ENCODE measurements at places on chromosomes 12 and 14.

DNA sequence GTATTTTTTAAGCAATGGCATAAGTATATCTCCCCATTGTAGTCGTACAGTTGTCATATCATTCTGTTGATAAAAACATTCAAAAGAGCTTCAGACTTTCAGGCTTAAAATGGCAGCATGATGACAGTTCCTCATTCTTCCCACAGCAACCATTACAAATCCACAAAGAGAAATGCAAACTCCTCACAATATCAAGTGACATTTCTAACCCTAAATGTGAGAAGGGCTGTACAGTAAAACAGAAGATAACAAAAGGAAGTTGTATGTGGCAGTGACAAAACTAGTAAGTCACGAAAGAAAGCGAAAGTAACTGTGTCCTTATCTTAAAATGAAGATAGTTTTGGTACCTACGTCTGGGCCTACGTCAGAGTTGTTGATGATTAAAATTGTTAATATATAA is 46.7 kb downstream of the GXYLT1 start:
- DNase-seq, result no peak

GRCh38 chr14:23494223-23494622 is 24.7 kb downstream of the NGDN start:
- no peak for DNase-seq

DNA sequence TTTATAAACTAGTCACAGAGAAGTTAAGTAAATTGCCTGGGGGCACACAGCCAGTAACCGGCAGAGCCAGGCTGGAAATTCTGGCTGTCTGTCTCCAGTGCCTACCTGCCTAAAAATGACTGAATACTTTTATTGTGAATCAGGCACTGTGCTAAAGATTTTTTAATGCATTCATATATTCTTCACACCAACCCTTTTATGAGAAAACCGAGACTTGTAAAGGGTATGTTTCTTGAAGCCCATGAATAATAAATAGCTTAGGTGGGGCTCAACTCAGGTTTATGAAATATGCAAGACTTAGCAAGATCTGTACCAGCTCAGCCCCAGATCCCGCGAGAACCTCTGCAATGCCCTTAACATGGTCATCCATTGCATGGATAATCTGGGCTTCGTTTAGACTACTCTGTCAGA is 60.8 kb downstream of the TMCC3 start:
- no peak for DNase-seq

DNA sequence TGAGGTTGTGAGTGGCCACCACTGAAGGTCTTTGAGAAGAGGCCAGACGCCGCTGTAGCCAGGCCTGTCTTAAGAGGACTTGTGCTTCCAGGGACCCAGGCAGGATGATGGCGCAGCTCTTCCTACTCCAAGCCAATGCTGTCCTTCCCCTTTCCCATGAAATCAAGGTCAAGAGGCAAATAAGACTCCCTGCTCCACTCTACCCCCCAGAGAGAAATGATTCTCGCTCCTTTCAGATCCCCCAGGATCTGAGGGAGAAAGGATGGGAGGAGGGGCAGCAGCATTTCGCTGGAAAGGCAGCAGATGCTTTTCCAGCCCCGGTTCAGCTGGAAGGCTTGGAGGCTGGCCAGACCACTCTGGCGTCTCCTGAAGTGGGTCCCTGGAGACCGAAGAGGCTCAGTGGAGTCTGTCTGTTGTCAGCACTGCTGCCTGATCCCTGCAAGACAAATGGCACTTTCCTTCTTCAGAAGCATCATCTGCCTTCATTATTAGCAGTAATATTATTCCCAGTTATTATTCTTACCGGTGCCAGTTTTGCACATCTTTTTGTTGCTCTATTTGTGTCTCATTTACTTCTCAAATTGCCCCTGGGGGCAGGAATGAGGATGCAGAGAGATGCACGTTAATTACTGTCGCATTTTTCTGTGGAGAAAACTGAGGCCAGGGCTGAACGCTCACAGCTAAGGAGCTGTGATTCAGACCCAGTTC is 51.4 kb downstream of the C14orf132 start:
- DNase-seq, result peak; percentile 3

GRCh38 chr14:46734286-46734685 is 82.7 kb upstream of the RPL10L start:
- DNase-seq, result no peak

GRCh38 chr14:61911574-61911973 is 149.4 kb downstream of the SNAPC1 start:
- DNase-seq, result no peak

DNA sequence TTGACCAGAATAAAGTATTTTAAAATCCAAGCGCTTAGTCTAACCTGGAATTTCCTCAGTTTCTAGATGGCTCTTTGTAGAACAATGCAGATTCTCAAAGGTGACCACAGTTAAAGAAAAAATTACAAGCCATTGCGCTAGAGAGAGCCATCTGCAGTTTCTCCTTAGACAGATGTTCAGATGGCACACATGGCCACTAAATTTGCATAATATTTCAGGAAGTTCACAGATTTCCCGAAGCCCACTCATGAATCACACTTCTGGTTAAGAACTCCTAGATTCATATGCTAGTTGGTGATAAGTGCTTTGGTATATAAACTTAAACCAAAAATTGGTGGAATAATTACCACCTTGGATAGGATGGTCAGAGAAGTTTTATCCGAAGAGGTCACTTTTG is 749 bp downstream of the AKAP3 start:
- no peak for DNase-seq

- no peak for DNase-seq
Measured at GRCh38 chr12:52867642-52868041, 18.8 kb upstream of the KRT78 start.

- DNase-seq, result no peak
Measured at GRCh38 chr14:61484031-61484430, 162.7 kb downstream of the PRKCH start.

DNA sequence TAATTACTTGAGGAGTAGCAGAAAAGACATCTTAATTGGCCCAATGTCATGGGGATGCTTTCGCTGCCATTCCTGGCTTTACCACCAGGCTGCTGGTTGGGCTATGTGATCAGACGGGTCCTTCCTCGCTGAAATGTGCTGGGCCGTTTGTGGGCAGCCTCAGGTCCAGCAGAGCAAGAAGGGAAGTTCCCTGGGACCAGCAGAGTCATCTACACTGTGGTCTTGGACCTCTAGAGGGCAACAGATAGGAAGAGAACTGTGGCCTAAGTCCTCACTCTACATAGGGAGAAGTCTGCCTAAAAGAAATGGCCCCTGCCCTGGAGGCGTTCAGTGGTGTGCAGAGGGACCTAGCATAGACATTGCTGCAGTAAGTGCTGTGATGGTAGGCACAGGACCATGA is 10.9 kb downstream of the EVL start:
- peak; percentile 59 for DNase-seq
